ENCODE measurements at places on chromosomes 1 and 21.

DNA sequence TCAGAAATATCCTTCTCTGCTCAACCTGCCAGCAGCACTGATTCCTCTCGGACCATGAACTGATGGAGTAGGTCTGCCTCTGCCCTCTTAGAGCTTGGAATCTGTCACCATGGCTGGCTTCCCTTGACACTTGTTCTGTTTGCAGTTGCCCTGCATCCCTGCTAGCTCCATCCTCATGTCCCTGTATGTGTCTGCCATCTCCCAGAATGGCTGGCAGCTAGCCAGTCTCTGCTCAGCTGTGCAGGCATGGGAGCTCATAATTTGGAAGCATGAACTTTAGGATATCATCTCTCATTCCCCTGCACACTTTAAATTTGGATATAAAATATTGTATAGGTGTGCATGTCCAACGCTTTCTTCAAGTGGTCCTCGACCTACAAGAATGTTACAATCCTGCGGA, 95.4 kb downstream of the C1orf94 start:
- DNase-seq: no peak

DNA sequence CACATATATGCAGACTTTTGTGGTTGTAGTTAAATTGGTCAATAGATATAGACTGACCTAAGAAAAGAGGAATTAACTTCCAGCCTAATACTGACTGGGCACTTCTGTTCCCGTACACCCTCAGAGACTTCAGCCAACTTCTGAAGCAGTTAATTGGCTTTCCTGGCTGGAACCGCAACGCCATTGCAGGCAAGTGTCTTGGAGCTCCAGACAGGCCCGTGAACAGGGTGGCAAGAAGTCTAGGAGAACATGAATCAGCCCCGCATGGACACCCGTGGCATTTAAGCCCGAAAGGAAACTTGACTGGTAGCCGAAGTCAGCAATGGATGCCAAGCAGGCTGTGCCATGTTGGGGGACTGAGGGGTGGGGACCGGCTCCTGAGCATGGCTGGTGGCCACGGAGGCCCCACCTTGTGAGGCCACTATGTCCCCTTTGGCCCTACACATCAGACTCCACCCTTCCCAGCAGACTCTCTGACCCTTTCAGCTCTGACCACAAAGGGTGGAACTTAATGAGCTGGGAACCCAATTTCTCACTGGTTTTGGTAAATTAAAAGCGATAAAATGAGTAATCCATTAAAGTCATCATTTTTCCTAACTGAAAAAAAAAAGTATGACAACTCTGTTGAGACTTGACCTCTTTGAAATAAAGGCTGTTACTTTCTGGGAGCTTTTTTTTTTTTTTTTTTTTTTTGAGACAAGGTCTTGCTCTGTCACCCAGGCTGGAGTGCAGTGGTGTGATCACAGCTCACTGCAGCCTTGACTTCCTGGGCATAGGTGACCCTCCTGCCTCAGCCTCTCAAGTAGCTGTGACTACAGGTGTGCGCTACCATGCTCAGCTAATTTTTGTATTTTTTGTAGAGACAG, 54.1 kb downstream of the RUNX1 start:
- DNase-seq: no peak

DNA sequence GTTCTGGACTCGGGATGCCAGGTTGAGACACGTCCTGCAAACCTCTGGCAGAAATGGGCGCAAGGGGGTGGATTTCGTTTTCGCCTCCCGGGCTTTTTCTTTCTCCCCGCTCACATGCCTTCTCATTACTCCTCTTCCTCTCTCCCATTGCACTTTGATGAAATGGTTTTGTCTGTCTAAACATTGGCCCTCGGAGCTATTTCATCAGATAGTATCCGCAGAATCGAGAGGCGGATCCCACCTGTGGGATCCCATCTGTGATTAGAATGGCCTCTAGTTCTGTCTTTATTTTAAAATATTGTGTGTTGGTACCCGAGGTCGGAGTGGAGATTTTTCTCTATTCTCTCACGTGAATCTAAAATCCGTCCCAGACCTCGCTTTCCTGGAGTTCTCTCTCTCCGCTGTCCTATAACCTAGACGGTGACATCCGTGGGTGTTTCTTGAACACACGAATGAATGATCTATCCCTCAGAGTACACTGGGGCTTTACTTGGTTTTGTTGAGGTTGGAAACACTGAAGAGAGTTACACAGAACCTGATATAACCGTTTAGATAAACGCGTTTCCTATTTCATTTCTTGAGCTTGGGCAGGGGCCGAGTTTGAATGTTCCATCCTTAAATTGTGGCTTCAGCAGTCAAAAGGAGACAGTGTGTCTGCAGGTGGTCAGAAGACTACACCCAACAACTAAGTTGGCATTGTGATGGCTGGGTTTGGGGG, 2.0 kb downstream of the EDARADD start:
- DNase-seq: no peak

- DNase-seq: no peak
These were observed 160.5 kb downstream of the PEX14 start for GRCh38 chr1:10635085-10635896.

DNA sequence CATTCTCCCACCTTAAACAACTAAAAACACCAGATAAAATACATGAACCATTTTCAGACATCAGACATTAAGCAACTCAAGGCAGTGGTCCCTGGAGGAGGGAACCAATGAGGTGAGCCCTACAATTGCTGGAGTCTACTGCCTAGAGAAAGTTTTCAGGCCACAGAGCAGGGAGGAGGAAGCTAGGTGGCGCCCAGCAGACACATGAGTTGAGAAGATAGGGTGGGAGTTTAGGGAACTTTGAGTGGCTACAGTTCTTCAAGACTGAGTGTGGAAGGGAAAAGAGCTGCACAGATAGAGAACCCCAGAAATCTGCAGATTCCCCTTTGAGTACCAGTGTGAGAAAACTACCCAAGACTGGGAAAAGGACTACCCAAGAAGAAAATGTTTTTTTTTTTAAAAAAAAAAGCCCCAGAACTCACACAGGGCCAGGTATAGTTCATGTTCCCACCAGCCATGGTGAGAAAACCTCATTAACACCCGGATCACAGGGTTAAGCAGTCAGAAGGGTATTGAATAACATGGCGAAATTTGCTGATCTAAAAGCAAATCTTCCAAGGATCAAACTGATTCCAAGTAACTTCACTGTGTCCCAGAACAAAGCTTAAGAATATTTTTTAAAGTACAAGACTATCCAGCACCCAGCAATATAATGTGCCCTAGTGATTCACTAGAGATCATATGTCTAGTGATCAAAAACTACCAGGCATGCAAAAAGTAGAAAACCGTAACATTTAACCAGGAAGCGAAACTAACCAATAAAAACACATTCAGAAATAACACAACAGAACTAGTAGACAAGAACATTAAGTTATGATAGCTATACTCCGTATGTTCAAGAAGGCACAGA, 12.0 kb downstream of the ALDH9A1 start:
- no peak for DNase-seq

DNA sequence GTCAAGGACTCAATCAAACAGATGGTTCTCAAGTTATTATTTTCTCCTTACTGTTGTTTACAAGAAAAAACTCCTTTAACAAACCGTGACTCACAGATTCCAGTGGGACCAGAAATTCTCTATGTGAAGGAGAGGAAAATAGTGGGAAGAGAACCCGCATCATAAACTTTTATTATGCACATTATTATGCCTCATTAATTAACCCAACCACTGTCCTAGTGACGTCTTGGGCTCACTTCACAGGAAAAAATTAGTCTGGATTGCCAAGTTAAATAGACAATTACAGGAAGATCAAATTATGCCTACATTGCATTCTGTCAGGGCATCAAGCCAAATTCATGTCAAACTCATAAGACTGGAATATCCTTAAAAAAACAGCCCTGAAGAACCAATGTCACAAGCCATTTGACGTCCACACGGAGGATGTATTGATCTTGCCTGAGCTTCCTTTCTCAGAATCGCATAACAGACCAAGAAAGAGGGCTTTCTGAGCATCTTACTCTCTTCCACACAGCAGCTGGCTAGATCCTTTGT, 347.8 kb downstream of the DUSP10 start:
- no peak for DNase-seq
